Activated CD4-positive, alpha-beta T cell treated with anti-CD3 and anti-CD28 coated beads, Interleukin-2, amount 10 ng/mL, durations not matched to agents 7 days and 5 days (primary cell): ENCODE measurements at places on chromosomes 13 and 19. TPM values are rescaled to one million over a fixed set of nuclear protein-coding genes. Genes with fewer than 3 reads are reported as not detected.

DNA sequence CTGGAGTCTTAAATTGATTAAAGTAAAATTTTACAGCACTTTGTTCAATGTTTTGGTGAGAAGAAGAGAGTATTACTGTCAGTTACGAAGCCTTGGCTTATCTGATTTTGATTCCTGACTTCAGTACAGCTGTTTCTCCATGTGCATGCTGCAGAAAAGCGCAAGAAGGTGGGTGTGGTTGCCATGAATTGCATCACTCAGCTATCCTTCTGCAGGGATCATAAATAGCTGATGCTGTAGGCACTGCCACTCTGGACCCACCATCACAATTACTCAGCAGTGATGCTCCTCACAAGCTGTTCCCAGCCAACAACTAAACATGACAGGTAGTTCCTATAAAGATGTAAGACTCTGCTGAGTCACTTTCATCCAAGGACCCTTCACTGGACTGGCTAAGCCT, 321.2 kb downstream of the IRS2 start:
- DNase-seq: no peak
- H3K4me1 ChIP-seq: no peaks in the 10 kb centered on the region
- H3K27me3 ChIP-seq: no peaks in the 10 kb centered on the region
- no peak overlapping the region for H3K4me3 ChIP-seq

GRCh38 chr13:108957369-108958012, 328.1 kb downstream of the MYO16 start:
- no peak overlapping the region for H3K4me3 ChIP-seq
- no peak overlapping the region for H3K27ac ChIP-seq
- DNase-seq: no peak
- H3K4me1 ChIP-seq: no peaks in the 10 kb centered on the region
- H3K27me3 ChIP-seq: peaks cover 2% of the 10 kb centered on the region
- no peaks in the 10 kb centered on the region for H3K36me3 ChIP-seq

FAM216B gene
- not detected for total RNA-seq

- H3K27ac ChIP-seq: no peak overlapping the region
- no peaks in the 10 kb centered on the region for H3K36me3 ChIP-seq
- no peaks in the 10 kb centered on the region for H3K27me3 ChIP-seq
- H3K4me3 ChIP-seq: no peak overlapping the region
- no peak for DNase-seq
- H3K4me1 ChIP-seq: no peaks in the 10 kb centered on the region
Observed at GRCh38 chr13:74868049-74868448, 613.9 kb downstream of the TBC1D4 start.

- no peaks in the 10 kb centered on the region for H3K36me3 ChIP-seq
- H3K4me1 ChIP-seq: no peaks in the 10 kb centered on the region
- no peak for DNase-seq
- no peak overlapping the region for H3K27ac ChIP-seq
- H3K4me3 ChIP-seq: no peak overlapping the region
Observed at GRCh38 chr13:113783966-113784644, 25.1 kb downstream of the TMEM255B start.

S1PR4 gene
- 162 TPM for total RNA-seq

DNA sequence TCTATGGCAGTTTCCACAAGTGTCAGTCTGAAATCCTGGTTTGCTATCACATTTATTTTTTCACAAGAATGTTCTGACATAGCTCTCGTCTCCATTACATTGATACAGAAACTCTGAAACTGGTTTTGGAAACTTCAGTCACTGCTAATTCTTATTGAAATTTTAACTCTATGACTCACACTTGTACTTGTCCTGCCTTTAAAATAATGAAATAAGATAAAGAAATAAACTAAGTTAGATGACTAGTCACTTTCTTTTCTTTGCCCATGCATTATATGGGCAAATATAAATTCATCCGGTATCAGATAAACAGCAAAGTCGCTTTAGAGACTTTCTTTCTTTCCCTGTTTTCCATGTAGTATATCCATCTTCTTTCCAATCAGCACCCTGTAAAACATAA, 257.5 kb downstream of the PCDH9 start:
- no peak for DNase-seq
- no peaks in the 10 kb centered on the region for H3K36me3 ChIP-seq
- no peak overlapping the region for H3K27ac ChIP-seq
- no peaks in the 10 kb centered on the region for H3K4me1 ChIP-seq

DNA sequence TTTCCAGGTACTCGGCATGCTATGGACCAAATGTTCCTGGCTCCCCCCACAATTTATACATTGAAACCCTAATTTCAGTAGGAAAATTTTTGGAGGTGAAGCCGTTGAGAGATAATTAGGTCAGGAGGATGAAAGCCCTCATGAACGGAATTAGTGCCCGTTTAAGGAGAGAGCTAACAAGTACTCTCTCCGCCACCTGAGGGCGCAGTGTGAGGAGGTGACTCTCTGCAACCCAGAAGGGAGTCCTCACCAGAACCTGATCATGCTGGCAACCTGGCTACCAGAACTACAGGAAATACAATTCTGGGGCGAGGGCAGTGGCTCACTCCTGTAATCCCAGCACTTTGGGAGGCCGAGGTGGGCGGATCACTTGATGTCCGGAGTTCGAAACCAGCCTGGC, 397.8 kb downstream of the SLITRK5 start:
- H3K27me3 ChIP-seq: no peaks in the 10 kb centered on the region
- DNase-seq: no peak
- no peaks in the 10 kb centered on the region for H3K4me1 ChIP-seq

PTPRH gene
- total RNA-seq: not detected

DNA sequence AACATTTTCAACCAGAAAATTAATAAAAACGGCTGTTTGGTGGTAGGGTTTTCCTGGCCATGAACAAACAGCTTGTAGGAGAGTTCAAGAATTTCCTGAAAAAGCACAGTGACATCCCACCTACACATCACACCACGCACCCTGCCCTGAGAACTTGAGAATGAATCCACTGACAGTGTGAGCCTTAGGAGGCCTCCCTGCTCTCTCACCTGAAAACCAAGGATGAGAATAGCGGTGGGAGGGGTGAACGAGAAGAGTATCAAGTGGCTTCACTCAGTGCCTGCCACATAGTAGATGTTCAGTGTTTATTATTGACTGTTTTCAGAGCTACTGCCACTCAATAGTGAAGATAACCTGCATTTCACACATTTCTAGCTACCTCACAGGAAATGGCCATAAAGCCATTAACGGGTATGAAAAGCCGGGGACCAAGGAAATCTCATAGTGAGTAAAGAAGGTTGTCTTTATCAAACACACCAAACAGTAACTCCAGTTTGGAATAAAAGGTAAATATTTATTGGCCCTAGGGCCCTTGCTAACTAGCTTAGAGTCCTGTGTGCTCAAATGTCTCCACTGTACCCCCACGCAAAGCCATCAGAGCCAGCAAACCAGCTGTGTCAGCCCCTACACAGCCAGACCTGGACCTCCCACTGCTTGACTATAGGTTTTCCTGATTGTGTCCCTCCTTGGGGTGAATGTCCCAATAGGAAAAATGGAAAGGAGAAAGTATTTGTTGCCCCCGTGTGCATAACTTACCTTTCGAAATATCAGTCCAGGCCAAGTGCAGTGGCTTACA, 40.6 kb downstream of the TPT1 start:
- peaks cover 10% of the 10 kb centered on the region for H3K36me3 ChIP-seq
- peaks cover 2% of the 10 kb centered on the region for H3K27me3 ChIP-seq
- H3K27ac ChIP-seq: peak overlapping the region; percentile 16
- peaks cover 34% of the 10 kb centered on the region for H3K4me1 ChIP-seq
- H3K4me3 ChIP-seq: no peak overlapping the region

DNA sequence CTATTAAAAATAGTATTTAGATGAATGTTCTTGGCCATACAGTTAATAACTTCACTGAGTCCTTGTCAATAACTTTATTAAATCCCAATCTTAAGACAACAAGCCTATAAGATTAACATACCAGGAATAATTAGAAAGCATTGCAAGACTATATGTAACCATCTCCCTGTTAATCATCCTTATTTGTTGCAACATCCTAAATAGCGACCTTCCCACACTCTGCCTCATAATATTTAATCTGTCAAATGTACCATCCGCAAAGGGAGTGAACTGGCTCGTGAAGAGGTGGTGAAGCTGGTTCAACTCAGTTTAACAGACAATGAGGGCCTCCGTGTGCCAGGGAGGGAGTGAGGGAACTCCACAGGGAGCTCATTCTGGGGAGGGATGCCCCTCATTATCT, 33.9 kb downstream of the KL start:
- no peak for DNase-seq
- H3K27me3 ChIP-seq: peaks cover 11% of the 10 kb centered on the region
- H3K36me3 ChIP-seq: no peaks in the 10 kb centered on the region

C19orf38 gene
- 2.4 TPM for total RNA-seq

DNA sequence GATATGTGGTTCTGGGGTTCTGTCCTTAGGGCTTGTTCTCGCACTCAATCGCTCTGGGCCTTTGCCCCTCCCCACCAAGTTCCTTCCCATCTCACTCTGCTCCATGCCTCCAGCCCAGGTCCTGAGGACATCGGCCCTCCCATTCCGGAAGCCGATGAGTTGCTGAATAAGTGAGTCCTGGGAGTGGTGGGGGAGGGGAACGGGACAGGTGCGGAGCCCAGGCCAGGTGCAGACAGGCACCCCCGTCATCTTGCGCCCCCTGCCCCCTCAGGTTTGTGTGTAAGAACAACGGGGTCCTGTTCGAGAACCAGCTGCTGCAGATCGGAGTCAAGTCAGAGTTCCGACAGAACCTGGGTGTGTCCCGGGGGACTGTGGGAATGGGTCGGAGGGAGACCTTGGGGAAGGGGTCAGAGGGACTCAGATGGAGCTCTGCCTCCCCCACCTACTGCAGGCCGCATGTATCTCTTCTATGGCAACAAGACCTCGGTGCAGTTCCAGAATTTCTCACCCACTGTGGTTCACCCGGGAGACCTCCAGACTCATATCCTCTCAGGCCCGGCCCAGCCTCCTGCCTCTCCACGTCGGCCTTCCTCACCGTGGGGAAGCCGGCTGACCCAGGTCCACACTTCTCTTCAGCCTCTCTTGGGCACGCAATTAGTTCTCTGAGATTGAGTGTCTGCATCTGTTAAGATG, 10.1 kb downstream of the FUZ start:
- peaks cover 26% of the 10 kb centered on the region for H3K36me3 ChIP-seq
- H3K27me3 ChIP-seq: no peaks in the 10 kb centered on the region
- no peak overlapping the region for H3K27ac ChIP-seq
- no peak overlapping the region for H3K4me3 ChIP-seq
- H3K4me1 ChIP-seq: peaks cover 10% of the 10 kb centered on the region
- DNase-seq: no peak

MAG gene
- not detected for total RNA-seq

KLK15 gene
- total RNA-seq: not detected

LILRA5 gene
- not detected for total RNA-seq

DNA sequence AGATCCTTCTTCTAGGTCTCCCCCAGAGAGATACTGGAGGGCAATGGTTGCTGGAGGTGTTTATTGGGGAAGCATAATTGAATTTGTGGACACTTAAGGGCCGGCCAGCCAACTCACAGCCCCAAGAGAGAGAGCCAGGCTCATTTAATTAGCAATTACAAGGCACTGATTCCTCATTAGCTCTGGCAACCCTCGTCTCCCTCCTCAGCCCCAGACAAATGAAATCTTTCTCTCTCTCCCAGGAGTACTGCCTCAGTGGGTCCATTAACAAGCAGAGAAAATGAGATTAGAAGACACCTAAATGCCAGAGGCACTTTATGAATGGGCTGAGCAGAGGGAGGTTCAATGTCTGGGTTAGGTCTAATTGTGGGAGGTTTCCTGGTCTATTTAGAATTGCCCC, 19.0 kb upstream of the FEM1A start:
- H3K4me3 ChIP-seq: no peak overlapping the region
- no peaks in the 10 kb centered on the region for H3K36me3 ChIP-seq
- peaks cover 9% of the 10 kb centered on the region for H3K27me3 ChIP-seq
- no peak overlapping the region for H3K27ac ChIP-seq
- no peaks in the 10 kb centered on the region for H3K4me1 ChIP-seq
- DNase-seq: no peak

CLEC17A gene
- total RNA-seq: not detected

CEACAM7 gene
- total RNA-seq: not detected

DNA sequence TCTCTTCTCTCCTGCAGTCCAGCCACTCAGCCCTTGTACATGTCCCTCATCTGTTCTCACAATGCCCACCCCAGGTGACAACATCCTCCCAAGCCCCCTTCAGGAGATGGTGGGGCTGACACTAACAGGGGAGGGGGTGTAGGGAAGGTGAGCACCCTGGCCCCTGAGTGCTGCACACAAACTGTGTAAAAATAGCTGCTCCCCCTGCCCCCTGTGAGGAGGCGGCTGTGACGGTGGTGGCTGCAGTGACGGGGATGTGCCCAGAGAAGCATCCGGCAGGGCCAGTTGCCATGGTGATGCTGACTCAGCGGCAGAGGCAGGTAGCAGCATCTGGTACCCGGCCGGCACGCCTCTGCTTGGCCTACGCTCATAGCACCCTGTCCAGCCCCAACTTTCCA, 13.0 kb upstream of the JUND start:
- peak; percentile 93 for DNase-seq
- no peaks in the 10 kb centered on the region for H3K27me3 ChIP-seq
- H3K4me3 ChIP-seq: peak overlapping the region; percentile 93
- H3K36me3 ChIP-seq: peaks cover 4% of the 10 kb centered on the region
